ENCODE measurements at places on chromosomes 5 and 9.

- no peak for DNase-seq
These were observed 13.3 kb downstream of the SPATA9 start for GRCh38 chr5:95669540-95669939.

DNA sequence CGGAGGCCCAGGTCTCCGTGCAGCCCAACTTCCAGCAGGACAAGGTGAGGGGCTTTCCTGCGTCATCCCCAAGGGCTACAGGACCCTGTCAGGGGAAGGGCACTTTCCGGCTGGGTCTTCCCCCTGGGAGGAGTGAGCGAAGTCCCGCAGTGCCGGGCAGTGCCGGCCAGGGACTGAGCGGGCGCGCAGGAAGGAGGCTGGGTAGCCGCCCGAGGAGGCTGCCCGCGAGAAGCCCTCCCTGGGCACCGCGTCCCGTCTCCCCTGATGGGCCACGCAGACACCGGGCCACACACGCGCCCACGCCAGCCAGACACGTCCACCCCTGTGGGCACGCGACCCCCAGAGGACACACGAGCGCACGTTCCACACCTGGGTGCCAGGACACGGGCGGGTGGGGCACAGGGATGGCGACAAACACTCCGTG is 357 bp downstream of the PTGDS start:
- no peak for DNase-seq

DNA sequence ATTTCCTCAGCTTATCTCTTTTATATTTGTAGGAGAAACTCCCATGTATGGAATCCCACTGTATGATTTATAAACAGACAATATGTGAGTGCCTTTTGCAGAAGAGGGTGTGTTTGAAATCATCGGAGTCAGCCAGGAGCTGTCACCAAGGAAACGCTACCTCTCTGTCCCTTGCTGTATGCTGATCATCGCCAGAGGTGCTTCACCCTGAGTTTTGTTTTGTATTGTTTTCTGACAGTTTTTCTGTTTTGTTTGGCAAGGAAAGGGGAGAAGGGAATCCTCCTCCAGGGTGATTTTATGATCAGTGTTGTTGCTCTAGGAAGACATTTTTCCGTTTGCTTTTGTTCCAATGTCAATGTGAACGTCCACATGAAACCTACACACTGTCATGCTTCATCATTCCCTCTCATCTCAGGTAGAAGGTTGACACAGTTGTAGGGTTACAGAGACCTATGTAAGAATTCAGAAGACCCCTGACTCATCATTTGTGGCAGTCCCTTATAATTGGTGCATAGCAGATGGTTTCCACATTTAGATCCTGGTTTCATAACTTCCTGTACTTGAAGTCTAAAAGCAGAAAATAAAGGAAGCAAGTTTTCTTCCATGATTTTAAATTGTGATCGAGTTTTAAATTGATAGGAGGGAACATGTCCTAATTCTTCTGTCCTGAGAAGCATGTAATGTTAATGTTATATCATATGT is 18.0 kb upstream of the CTSL start:
- no peak for DNase-seq

DNA sequence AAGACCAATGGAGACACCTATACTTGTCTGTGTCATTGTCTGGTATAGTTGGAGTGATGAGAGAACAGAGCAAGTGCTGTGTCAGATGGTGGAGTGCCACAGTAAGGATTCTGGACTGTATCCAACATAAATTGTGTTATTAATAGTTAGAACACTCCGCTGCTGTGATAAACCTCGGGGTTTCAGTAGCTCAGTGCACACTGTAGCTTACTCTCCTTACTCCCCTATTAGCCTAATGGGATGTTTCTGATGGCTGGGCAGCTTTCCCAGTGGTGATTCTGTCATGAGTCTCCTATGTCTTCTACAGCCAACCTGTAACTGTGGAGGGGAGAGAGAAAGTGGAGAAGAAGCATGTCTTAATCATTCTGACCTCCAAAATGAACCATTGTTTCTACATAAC is 127.6 kb upstream of the PTCH1 start:
- DNase-seq = no peak

DNA sequence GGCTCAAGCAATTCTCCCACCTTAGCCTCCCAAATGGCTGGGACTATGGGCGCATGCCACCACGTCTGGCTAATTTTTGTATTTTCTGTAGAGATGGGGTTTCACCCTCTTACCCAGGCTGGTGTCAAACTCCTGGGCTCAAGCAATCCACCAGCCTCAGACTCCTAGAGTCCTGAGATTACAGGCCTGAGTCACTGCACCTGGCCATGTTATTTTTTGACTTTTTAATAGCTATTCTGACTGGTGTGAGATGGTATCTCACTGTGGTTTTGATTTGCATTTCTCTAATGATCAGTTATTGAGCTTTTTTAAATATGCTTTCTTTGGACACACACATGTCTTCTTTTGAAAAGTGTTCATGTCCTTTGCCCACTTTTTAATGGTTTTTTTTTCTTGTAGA is 38.2 kb downstream of the FBXW2 start:
- no peak for DNase-seq

DNA sequence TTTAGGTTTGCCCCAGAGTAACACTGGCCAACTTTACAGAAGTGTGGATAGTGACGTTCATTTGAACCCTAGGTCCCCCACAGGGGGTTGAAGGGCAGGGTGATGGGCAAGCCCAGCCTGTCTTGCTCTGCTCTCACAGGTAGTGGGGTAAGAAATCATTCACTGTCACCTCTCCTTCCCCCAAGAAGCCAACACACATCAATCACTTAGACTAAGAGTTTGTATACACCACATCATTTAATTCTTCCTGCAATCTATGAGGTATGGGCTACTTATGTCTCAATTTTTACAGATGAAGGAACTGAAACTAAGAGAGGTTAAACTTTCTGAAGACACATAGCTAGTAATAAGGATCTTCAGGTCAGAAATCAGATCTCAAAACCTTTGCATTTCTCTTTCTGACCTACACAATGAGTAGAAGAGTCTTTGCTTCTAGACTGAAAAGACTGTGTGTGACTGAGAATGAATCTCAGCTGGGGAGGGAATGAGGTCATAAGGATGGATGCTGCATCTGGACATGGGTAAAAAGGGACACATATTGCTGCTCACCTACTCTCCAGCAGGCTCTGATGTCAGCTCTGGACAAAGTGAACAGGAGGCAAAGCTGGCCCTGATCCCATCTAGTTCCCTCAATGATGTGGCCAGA is 81.0 kb upstream of the EQTN start:
- no peak for DNase-seq

- no peak for DNase-seq
These were observed 137.5 kb downstream of the MAT2B start for GRCh38 chr5:163642904-163643303.

GRCh38 chr5:177430140-177430951 is 3.9 kb downstream of the GRK6 start:
- no peak for DNase-seq

GRCh38 chr5:54302267-54302687 is 8.1 kb downstream of the ARL15 start:
- no peak for DNase-seq

DNA sequence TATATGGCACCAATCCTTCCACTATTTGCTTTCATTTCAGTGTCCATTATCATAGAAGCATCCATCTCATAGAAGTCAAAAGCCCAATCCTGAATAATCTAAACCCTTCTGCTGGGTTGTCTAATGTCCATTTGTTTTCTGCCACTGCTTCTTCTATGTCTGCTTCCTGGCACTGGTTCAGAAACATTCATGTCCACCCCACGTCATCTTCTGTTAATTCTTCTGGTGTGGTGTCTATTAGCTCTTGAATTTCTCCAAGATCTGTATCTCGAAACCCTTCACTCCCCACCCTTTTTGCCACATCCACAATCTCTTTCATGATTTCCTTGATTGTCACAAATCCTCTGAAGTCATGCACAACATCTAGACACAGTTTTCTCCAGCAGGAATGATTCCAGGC is 23.2 kb upstream of the GOLGA1 start:
- no peak for DNase-seq

DNA sequence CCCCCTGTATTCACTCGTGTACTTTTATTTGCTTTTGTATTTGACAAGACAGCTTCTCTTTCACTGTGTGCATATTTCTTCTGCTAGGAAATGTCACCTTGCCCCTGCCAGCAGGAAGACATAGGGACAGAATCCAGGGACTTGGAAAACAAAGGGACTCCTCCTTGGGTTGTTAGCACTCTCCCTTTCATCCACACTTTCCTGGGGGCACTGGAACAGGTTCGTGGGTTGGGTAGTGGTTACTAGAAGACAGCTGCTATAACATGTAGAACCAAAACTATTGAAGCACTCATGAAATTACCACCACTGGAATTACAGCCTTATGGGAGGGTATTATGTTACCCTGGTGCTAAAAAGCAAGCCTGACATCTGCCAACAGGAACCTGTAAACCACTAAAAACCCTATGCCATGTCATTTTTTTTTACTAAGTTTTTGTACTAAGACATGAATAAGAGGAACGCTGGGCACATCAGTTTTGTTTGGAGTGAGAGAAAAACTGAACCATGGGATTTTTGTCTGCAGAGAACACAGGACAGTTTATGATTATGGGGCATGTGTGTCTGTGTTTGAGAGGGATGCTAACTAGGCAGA is 4.7 kb upstream of the CCL28 start:
- DNase-seq = no peak

- no peak for DNase-seq
These were observed 14.7 kb downstream of the MTAP start for GRCh38 chr9:21817176-21817575.

GRCh38 chr5:180127682-180128670 is 56.4 kb upstream of the RNF130 start:
- DNase-seq = no peak

DNA sequence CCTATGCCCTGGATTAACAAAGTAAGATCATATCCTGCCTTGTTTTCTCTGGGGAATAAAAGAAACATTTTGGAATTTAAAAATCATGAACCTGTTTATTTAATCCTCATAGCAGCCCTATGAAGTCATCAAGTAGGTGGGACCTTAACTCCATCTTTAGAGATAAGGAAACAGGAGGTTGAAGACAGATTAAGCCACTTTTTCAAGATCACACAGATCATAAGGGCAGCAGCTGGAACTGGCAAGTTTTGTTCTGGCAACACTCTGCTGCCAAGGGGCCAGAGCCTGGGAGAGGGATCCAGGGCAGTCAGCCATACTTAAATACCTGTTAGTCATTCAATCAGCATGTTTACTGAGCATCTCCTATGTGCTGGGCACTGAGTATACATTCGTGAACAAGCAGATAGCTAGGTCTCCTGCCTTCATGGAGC is 63.7 kb downstream of the SLC1A1 start:
- DNase-seq = no peak

DNA sequence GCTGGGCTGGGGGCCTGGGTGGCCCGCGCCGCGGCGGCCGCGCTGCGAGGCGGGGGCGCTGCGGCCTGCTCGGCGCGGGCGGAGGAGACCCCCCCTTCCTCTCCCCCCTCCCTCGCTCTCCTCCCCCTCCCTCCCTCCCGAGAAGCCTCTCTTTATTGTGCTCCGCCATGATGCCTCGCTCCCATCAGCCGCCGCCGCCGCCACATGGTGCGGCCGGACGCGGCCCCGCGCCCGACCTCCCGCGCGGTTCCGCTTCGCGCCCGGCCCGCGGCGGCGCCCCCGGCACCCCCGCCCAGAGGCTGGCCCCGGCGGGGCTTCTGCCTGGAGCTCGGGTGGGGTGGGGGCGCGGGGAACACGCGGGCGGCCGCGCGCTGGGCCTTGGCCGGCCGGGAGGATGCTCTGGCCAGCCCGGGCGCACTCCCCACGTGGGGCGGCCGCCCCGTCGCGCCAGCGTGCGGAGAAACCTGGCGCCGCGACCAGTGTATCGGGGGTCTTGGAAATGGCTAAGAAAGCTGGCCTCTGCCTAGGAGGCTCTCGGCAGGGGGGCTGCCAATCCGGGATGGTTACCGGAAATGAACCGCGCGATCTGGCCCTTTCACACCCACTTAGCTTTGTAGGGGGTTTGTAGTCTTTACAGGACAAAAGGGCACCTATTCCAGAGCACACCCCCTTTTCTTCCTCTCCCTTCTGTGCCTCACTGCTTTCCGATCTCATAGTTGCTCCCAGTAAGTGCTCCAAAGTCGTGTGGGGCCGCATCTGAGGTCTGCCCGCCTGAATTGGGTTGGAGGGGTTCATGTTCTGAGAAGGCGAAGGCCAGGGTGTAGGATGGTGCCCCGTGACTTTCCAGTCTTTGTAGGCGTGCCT is 1.0 kb downstream of the SET start:
- DNase-seq = peak; percentile 41

Measured in activated T-cell treated with anti-CD3 and anti-CD28 coated beads for 1 hour (primary cell).